Right lung (tissue), 10 donors: ENCODE measurements at places on chromosomes 3 and 15. TPM values are rescaled to one million over a fixed set of nuclear protein-coding genes. Genes with fewer than 3 reads are reported as not detected.

DNA sequence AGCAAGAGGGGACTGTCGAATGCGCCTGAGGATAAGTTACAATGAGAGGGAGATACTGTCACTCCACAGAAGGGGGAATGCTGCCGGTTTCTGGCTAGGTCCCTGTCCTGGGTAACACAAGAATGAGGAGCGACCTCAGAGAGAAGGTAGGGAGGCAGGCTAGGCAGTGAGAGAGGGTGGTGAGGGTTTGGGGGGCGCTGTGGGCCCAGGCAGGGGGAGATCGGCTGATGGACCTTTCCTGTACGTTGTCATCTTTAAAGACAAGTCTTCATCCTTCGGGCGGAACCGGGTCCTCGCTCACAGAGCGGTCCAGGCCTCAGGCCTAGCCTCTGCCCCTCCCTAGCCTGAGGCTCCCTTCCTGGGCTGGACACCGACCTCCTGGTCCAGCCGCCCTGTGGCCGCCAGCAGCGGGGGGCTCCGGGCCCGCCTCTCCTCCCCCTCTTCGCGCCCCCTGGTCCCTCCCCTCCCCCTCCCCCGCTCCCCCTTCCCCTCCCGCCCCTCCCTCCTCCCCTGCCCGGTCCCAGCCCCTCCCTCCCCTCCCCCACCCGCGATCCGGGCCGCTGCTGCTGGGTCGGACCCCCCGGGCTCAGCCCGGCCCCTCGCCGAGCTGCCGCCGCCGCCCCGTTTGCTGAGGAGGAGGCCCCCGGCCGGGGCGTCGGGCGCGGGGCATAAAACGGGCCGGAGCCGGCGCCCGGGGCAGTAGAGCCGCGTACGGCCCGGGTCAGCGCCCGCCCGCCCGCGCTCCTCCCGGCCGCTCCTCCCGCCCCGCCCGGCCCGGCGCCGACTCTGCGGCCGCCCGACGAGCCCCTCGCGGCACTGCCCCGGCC, at the start of gene CHRD:
Gene CHRD (plus strand): TSS at position 697 of the 827 bp plus-strand sequence. CDS start 265 bp downstream, outside the sequence.
- DNase-seq: no peak

- DNase-seq: peak; percentile 14
Measured at GRCh38 chr15:45276831-45277230, 24.8 kb downstream of the SLC28A2 start.

- DNase-seq: no peak
Measured at GRCh38 chr15:51168700-51169099, 74.0 kb upstream of the TNFAIP8L3 start.

GRCh38 chr3:127458696-127459604, 131.6 kb downstream of the TPRA1 start:
- peak; percentile 36 for DNase-seq

GRCh38 chr3:46669191-46669999, 24.1 kb downstream of the ALS2CL start:
- DNase-seq: no peak

DNA sequence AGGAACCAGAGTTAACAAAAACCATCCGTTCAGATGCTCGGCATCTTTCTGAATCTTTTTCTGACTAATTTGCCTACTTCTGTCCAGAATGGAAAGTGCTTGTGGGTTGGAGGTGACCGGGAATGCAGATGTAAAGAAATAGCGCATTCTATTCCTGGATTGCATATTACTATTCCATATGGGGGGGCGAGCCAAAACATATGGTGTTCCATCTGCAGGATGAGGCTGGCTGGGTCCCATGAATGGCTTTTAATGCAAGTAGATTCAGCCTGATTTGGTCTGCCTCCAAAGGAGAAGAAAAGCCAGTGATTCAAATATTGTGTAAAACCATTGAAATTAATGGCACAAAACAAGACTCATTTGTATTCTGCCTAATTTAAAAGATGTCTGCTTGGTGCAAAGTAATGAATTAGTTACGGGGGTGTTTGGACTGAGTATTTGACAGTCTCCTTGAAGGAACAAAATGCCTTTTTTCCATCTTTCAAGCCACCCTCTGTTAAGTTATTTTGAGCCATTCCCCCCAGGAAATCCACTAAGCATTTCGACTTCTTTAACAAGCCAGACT, 99.0 kb downstream of the ST8SIA2 start:
- DNase-seq: no peak

- no peak for DNase-seq
Measured at GRCh38 chr3:71579935-71580406, 3.6 kb downstream of the FOXP1 start.

- no peak for DNase-seq
Measured at GRCh38 chr15:68554721-68555678, 23.8 kb upstream of the CORO2B start.

GRCh38 chr3:195139876-195140240, 131.1 kb downstream of the XXYLT1 start:
- no peak for DNase-seq

- no peak for DNase-seq
Measured at GRCh38 chr3:150365132-150365604, 42.9 kb upstream of the TSC22D2 start.

- no peak for DNase-seq
Measured at GRCh38 chr3:150449169-150449721, 41.1 kb downstream of the TSC22D2 start.

DNA sequence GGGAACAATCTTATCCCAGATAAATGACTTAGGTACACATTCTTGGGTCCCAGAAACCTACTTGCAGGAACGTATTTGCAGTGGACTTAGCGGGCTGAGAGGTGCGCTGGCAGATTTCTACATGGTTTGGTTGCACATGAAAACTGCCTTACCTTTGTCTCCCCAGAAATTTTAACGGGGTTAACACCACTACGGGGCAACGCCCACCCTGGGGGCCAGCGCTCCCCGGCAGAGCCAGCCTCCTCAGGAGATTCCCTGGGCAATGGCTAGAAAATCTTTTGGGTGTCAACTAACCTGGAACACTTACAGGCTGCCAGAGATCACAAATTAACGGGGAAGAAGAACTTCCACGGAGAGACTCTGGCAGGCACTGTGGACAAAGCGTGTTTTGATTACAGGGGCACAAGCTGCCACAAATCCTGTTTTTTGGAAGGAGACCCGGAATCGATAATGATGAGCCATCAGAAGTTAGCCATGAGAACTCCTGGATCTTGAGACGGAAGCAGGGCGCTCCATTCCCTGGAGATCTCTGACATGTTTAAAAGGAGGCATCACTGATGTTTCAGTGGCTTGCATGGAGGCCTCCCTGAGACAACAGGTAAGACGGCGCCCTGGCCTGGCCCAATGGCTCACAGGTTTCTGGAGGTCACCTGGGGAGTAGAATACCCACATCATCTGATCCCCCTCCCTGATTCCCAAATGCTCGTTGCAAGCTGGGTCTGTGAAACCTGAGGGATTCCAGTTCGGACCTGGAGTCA, 288.9 kb downstream of the ADAMTS17 start:
- no peak for DNase-seq

DNA sequence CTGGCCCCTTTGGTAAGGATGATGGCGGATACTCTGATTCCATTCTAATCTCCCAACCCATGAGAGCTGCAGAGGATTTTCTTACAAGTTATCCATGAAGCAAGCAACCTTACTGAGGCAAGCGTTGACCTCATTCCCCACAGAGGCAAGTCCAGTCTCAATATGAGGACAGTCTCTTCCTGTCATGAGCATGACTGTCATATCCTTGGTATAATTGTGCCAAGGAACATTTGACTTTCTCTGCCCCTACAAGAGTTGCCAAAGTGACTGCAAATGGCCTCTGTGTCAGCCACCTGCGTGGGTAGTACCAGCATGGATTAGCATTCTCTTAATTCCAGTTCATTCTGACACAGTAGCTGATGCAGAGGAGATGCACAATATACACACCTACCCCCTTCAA, 71.2 kb upstream of the TMEM158 start:
- DNase-seq: no peak

Gene PRR23B
- not detected for polyA plus RNA-seq

Gene SKOR1
- polyA plus RNA-seq: 0.47 TPM

Gene DGKG
- 4.4 TPM for polyA plus RNA-seq
